ENCODE measurements at places on chromosomes 2 and 18. TPM values are rescaled to one million over a fixed set of nuclear protein-coding genes. Genes with fewer than 3 reads are reported as not detected.

GRCh38 chr2:142629193-142629592 is 248.3 kb upstream of the KYNU start:
- DNase-seq, result no peak

DNA sequence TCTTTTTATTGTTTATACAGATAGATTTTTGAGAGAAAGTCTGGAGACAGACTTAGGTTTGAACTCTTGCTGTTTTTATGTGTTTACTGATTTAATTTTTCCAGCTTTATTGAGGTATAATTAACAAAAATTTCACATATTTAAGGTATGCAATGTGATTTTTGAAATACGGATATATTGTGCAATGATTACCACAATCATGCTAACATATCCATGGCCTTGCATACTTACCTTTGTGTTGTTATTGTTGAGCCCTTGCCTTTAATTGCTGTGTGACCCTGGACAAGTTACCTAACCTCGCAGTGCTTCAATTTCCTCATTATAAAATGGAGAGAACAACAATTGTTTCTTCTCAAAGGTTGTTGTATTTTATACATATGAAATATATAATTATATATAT is 13.9 kb upstream of the RBMS1 start:
- no peak for DNase-seq

- DNase-seq, result no peak
Observed at GRCh38 chr2:201892516-201892915, 86.2 kb downstream of the CDK15 start.

The TUBA3E gene
- not detected for polyA plus RNA-seq

- DNase-seq, result no peak
Observed at GRCh38 chr2:17915099-17915498, 36.6 kb downstream of the KCNS3 start.

The ANKRD30BL gene
- not detected for polyA plus RNA-seq

DNA sequence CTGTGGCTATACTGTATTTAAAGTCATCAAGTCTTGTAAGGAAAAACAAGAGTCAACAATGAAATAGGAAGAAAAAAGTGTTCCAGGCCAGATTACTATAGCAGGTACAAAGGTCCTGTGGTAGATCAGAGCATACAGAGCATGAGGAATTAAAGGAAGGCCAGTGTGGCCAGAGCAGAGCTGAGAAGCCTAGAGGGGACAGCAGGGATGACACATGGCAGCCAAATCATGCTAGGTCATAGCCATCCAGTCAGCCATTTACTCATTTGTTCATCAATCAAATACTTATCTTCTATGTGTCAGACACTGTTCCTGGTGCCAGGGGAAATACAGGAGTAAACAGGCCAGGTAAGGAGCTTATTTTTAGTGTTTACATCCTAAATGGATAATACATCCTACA is 24.3 kb downstream of the ADD2 start:
- no peak for DNase-seq

The PROKR1 gene
- polyA plus RNA-seq, result not detected

- DNase-seq, result no peak
Observed at GRCh38 chr2:238286987-238287736, 1.2 kb downstream of the PER2 start.

DNA sequence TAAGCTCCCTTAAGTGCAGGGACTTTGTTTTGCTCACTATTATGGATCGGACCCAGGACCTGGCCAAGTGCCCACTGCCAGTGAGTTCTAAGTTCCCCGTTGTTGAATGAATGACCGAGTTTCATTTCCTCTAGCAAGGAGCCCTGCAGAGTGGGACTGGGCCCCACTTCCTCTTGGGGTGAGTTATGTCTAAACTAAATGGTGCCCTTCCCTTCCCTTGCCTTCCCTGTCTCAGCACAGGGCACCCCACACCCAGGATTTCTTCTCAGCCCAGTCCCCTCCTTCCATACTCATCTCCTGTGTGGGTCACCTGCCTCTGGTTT is 195.3 kb upstream of the HS6ST1 start:
- DNase-seq, result peak; percentile 90

The SERPINB12 gene
- not detected for polyA plus RNA-seq

The THSD7B gene
- polyA plus RNA-seq, result not detected

GRCh38 chr2:231715988-231716616 is 7.8 kb downstream of the PTMA start:
- no peak for DNase-seq

- peak; percentile 32 for DNase-seq
Observed at GRCh38 chr2:237026981-237027711, 58.5 kb upstream of the COPS8 start.

DNA sequence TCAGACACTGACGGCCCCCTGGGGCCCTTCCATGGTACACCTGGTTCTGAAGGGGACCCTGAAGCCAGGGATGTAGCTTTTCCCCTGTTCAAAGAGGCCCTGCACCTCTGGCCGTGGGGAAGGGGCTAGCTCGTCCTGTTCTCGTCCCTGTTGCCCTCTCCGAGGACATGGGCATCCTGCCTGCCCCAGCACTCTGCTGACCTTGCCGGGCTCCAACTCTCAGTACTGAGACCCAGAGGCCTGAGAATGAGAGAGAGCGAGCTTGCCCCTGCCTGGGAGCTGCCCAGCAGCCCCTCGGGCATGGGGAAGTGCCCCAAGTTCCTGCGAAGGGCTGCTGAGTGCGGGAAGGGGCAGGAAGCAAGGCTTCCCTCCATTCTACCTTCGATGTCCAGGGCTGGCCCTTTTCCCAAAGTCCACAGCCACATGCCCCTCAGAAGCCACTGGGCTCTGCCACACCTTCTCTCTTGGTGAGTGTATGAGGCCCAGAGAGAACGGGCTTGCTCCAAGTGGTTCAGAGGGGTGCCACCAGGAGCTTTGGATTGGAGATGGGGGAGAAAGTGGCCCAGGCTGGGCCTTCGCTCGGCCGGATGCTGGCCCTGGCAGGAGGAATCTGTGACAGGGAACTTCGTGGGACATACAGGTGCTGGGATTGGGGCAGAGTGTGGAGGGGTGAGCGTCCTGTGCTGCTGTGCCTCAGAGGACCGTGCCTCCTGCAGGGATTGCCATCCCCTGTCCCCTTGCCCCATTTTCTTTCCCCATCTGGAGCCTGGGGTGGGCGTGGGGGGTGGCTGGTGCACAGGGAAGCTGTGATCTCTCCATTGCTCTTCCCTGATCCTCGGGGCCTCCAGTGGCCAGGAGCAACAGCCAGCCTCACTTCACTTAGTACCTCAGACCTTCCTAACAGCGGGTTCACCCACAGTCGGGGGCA is 50.8 kb downstream of the KCNIP3 start:
- DNase-seq, result no peak

The HOXD4 gene
- not detected for polyA plus RNA-seq

The GKN1 gene
- not detected for polyA plus RNA-seq

The ANKRD29 gene
- polyA plus RNA-seq, result not detected

DNA sequence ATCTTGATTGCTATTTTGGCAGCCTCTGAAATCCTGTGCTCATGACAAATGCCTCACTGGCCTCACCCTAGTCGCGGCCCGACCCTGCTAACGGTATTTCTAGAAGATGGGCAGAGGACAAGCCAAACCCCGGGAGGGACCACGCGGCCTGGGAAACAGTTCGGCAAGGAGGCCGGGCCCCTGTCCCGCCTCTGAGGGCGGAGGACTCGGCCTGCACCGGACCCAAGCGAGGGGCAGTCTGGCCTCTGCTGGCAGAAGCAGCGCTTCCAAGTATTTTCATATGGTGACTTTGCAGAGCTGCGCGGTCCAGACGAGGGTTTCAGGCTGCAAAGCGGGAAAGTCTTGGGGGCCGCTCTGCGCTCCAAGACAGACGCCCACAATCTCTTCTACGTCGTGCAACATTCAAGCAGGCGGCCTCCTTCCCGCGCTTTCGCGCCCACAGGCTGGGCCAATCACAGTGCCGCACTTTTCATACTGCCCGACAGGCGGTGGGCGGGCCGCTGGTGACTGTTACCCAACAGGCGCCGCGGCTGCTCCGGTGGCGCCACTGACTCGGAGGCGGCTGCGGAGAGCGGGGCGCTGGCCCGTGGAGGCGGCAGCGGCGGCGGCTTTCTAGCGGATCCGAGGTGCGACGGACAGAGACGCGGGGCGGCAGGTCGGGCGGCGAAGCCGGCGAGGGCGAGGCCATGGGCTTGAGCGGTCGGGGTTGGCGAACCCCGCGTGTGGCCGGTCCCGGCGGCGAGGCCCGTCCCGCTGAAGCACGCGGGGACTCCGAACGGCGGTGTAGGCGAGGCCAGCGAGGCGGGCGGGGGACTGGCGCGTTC is at the start of gene RBM44:
RBM44 (plus strand) TSS at position 544 of the 824 bp plus-strand sequence. CDS start 14,831 bp downstream, outside the sequence.
- no peak for DNase-seq

The TPO gene
- not detected for polyA plus RNA-seq

DNA sequence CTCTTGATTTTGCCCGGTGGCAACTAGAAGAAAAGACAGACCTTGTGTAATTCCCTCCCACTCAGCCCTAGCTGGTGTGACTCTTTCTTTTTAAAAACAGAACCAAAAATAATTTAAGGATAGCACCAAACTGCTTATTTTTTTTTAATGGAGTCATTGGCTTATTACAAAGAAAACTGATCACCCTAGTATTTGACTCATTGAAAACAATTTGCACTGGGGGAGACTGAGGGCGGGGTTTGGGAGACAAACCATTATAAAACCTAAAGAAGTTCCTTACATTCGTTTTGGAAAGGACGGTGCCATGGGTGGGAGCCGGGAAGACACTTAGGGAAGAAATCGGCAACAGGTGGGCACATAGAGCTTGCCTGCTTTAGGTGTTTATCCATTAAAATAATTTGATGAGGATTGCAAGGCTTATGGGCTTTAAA is 2.5 kb downstream of the PAX3 start:
- no peak for DNase-seq

DNA sequence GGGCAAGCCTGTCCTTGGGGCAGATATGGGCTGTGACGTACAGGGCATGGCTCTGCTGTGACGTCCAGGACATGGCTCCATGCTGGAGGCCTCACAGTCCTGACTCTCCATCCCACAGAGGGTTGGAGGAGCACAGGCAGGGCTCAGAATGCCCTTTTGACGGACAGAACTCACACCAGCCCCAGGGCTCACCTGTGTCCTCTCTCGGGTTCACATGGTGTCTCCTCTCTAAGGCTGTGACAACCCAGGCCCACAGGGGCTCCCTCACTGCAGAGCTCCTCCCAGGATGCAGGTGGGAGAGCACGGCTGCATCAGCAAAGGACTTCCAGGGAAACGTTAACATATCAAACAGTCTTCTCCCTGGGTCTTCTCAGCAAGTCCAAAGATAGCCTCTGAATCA is 133.8 kb downstream of the EIPR1 start:
- DNase-seq, result no peak

The GLI2 gene
- polyA plus RNA-seq, result not detected

The PHOSPHO2 gene
- polyA plus RNA-seq, result 0.74 TPM

- no peak for DNase-seq
Observed at GRCh38 chr2:130768191-130768855, 13.0 kb downstream of the AMER3 start.

DNA sequence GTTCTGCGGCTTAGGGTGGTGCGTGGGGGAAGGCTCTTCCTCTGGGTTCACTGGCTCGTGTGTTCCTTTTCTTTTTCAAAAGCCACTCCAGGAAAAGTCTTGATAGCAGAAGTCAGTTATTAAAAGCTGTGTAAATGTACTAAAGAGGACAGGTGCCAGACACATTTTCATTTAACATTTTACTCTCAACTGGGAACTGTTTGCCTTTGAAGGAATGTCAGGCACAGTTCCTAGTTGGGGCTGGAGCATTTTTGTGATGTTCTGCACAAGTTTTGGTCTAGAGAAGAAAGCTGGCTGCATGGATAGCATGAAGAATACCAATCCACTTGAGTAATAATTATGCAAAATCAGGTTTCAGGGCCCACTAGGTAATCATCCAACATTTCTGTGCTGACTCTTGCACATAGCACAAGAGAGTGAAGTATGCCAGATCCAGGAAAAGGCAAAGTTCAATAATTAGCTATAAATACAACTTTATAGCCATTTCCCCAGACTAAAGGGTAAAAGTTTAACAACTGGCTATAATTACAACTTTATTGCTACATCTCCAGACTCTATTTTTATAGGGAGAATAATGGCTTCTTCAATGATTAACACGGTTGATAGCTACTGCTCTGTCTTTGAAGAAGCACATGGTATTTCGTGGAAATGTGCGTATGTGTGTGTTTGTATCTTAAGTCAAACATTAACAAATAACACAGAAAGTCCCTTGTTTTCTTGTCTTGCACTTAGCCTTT is 16.2 kb downstream of the SCYGR8 start:
- DNase-seq, result no peak

The ATP8B1 gene
- 0.11 TPM for polyA plus RNA-seq

GRCh38 chr2:86068136-86068588 is 37.5 kb downstream of the POLR1A start:
- no peak for DNase-seq

- no peak for DNase-seq
Observed at GRCh38 chr2:189086710-189087109, 92.9 kb downstream of the COL5A2 start.

The UGT1A10 gene
- polyA plus RNA-seq, result not detected

GRCh38 chr2:106098081-106098480 is 96.0 kb downstream of the UXS1 start:
- no peak for DNase-seq

GRCh38 chr2:177783835-177784744 is 288.5 kb downstream of the PDE11A start:
- no peak for DNase-seq

GRCh38 chr2:37798315-37799005 is 126.6 kb upstream of the RMDN2 start:
- peak; percentile 67 for DNase-seq

GRCh38 chr18:70078106-70078505 is 127.4 kb downstream of the RTTN start:
- no peak for DNase-seq

GRCh38 chr2:155203178-155203577 is 504.7 kb downstream of the KCNJ3 start:
- DNase-seq, result no peak

The KYNU gene
- polyA plus RNA-seq, result 40.7 TPM

The IL1F10 gene
- polyA plus RNA-seq, result not detected

The RAD51AP2 gene
- polyA plus RNA-seq, result not detected

GRCh38 chr2:3962719-3963118 is 259.3 kb downstream of the DCDC2C start:
- no peak for DNase-seq

- DNase-seq, result no peak
Observed at GRCh38 chr2:97863829-97864228, 131.9 kb downstream of the TMEM131 start.

The PID1 gene
- polyA plus RNA-seq, result 61.8 TPM

GRCh38 chr2:121790276-121790956 is 35.0 kb downstream of the TSN start:
- no peak for DNase-seq

DNA sequence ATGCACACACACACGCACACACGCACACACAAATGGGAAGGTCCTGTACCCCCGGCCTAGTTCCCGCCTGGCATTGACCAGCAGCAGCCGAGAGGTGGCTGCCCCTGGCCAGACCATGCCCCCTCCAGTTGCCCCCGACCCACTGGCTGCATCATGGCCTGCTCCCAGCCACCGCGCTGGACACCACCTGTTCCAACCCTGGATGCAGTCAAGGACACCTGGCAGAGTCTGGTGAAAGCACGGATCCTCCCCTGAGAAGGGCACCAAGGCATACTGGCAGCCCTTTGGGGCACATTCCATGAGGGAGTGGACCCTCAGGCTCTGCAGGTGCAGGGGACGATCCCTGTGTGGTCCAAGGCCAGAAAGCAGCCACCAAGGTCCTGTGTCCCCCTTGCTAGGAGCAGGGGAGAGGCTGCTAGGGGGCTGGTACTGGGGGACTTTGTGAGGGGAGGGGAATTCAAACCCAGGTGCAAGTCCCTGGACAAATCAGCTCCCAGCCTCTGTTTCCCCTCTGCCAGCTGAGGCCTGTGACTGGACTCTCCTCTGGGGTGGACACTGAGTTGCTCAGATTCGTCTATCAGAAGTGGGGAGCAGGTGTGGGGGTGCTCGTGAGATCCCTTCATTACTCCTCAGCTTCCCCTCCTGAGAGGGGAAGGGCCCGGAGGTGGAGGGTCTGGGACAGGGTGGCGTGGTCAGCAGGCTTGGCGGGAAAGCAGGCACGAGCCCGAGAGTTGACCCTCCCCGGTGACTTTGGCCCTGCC is 3.5 kb downstream of the ESPNL start:
- no peak for DNase-seq

Measured in CD14-positive monocyte (primary cell).